SIG-M5 (cell line): ENCODE measurements at places on chromosomes 1 and 21.

- DNase-seq: no peak
Measured at GRCh38 chr21:15407585-15407984, 322.2 kb upstream of the USP25 start.

DNA sequence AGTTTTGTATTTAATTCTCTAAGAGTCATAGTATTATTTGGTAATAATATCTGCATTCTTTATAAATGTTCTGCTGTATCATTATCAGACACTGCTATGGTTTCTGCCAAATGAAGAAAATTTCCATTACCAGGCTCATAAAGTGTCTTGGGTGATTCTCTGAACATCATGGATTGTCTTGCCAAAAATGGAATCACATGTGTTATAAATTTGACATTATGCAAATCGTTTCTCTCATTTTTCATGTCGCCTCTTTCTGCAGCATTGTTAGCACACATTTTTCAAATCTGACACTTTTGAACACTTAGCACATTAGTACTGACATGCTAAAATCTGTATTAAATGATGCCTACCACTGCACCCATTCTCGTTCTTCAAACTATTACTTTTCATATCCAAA lies 74.2 kb upstream of the NEK7 start:
- no peak for DNase-seq

DNA sequence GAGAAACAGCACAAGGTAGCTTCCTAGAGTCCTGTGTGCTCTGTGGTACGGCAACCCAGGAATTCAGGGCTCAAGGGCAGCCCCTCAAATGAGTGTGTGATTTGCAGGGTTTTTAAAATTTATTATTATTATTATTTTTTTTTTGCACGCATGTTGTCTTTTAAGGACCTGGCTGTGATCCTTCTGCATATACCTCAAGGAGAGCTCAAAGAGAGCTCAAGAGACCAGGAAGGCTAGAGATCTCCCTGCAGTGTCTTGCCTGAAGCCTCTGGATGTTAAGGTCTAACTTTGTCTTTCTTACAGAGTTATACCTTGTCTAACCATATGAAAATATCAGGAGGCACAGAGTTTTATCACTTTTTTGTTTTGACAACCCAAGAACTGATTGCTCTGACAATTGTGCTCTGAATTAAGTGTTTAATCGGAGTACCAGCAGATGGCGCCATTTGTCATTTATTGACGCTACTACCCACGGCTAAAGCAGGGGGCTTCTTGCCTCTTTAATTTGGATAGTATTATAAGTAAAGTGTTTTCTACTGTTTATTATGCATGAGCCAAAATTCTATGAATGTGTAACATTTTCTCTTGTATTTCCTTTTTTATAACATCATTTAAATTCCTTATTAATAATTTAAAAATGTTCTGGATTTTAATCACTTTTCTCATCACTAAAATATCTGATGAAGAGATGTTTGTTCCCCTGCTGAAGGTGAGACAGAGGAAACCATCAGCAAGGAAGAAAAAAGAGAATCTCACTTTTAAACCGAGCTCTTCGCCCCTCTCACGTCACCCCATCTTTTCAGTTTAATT lies 35.8 kb upstream of the LMO4 start:
- DNase-seq: no peak

DNA sequence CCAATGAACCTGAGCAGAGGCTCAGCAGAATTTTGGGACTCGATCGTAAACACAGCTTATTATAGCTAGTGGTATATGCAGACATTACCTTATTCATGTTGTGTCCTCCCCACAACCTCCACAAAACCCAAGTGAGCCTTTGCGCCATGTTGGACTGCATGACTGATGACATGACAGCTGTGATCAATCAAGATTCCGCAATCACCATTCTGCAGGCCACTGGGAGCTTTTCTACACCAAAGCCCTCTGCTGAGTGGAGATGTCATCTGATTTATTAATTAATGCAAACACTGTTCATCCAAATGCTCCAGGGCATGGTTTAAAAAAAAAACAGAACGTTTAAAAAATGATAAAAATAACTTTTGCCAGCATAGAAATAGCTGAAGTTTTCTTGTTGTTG lies 7.9 kb upstream of the SRP9 start:
- DNase-seq: no peak

DNA sequence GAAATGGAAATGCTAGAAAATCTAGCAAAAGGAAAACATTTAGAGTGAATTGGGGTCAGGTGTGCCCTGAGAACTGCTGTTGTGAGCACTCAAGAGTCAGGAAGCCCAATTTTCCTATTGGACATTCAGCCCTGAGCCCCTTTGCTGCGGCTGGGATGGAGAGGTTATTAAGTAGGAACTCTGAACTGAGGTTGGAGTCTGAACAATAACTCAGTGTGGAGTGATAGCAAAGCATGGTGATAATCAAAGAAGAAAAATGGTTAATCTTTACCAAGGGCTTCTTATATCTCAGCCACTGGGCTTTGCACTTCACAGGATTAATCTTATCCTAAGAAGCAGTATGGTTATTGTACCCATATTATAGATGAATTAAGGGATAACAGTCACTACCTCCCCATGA lies 52.0 kb downstream of the TMCO4 start:
- DNase-seq: no peak

GRCh38 chr1:110068646-110069403 lies 1.6 kb downstream of the ALX3 start:
- DNase-seq: no peak

DNA sequence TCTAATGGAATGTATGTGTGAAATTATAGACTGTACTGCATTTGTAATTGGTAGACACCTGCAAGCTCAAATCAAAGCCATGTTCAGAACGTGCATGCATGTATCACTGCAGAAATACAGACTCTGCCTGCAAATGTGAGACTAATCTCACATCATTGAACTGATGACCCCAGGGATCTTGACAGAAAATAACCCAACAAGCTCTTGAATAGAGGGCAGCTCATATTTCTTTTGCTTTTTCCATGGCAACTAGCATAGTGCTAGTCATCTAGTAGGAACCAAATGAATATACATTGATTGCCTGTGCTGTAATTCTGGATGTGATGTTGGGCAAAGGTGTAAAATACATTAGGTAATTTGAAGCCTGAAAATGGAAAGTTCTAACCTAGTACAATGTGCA lies 62.4 kb downstream of the PTPRC start:
- DNase-seq: no peak

- no peak for DNase-seq
Measured at GRCh38 chr1:212977781-212978645, 27.7 kb downstream of the VASH2 start.

- DNase-seq: no peak
Measured at GRCh38 chr1:245345191-245345884, 190.6 kb downstream of the KIF26B start.

GRCh38 chr1:77556045-77556444 lies 126.4 kb downstream of the ZZZ3 start:
- DNase-seq: no peak

GRCh38 chr1:109185990-109186732 lies 27.6 kb upstream of the SARS1 start:
- no peak for DNase-seq

DNA sequence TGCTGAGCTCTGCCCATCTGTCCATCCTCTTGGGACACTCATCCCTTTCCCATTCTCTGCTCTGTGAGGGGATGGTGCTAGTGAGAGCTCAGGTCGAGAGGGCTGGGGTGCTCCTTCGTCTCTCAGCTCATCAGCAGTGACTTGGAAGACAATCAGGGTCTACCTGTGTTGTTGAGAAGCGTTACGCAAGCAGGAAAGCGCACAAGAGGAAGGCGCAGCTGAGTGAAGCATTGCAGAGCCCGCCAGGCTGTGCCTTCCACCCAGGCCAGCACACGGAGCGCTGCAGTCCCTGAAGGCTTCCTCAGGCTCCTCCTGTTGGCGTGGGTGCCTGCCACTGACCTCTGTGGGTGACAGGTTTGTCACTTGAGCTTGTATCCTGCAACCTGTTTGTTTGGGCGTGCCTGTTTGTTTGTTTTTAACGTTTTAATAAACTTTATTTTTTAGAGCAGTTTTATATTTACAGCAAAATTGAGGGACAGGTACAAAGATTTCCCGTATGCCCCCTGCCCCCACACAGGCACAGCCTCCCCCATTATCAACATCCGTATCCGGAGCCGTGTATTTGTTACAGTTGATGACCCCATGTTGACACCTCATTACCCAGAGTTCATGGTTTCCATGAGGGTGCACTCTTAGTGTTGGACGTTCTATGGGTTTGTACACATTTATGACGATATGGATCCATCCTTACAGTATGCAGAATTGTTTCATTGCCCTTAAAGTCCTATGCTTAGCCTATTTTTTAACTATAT lies 36.7 kb downstream of the ADARB1 start:
- no peak for DNase-seq

DNA sequence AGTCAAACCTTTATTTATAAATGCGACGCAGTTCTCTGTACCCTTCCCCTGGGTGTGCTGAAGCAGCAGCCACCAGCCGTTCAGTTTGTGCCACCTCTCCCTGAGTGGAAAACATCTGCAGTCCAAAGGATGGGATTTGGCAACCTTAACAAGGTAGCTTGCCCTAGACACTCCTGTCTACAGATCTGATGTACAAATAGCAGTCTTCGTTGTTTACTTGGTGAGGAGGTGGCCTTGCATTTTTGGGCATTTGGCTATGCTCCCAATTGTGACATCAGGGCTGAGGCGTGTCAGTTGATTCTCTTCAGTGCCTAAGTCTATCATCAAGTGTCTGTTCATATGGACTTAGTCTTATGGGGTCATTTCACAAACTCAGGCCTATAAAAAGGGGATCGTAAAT lies 59.8 kb downstream of the KDM1A start:
- DNase-seq: no peak

- no peak for DNase-seq
Measured at GRCh38 chr1:106722466-106722865, 334.0 kb upstream of the PRMT6 start.

DNA sequence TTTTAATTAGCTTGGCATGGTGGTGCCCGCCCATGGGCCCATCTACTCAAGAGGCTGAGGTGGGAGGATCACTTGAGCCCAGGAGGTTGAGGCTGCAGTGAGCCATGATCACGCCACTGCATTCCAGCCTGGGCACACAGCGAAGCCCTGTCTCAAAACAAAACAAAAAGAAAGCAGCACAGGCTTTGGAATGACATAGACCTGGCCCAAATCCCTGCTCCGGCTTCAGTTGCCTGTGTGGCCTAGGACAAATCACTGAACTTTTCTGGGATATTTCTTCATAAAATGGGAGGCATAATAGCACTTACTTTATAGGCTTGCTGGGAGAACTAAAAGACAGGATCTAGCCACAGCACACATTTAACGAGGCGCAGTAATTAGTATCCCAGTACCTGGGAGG lies 2.4 kb downstream of the PEAR1 start:
- DNase-seq: no peak
